CD4-positive, alpha-beta T cell treated with Interleukin-2 at 100 ng/mL for 4 hours (primary cell): ENCODE measurements at places on chromosomes 7 and 10.

GRCh38 chr7:46537191-46537905 is 616.3 kb upstream of the IGFBP3 start:
- no peak for DNase-seq

DNA sequence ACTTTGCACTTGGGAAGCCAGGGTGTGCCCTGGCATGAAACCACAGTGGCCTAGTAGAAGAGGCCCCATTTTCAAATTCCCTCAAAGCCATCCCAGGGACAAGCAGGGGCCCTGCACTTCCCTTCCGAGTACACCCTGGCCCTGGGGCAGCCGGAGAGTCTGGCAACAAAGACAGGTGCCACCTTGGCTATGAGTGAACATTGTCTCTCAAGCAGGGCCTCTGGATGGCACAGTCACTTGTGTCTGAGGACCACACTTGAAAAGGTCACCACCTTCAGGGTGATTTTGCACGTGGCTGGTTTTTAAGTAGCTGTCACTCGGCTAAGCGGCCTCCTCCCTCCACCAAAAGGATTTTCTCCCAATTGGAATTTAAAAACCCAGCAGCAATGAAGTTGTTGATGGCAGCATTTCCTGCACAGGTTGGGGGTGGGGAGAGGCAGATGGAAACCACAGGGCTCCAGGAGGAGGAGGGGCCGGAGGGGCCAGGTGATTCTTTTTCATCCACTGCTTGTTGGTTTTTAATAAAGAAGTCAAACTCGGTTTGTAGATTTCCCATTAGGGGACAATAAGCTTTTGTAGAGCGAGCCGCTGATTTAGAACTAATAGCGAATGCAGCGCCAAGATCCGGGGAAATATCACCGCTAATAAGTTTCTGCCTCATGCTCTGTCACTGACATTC is 33.9 kb downstream of the C10orf105 start:
- no peak for DNase-seq

DNA sequence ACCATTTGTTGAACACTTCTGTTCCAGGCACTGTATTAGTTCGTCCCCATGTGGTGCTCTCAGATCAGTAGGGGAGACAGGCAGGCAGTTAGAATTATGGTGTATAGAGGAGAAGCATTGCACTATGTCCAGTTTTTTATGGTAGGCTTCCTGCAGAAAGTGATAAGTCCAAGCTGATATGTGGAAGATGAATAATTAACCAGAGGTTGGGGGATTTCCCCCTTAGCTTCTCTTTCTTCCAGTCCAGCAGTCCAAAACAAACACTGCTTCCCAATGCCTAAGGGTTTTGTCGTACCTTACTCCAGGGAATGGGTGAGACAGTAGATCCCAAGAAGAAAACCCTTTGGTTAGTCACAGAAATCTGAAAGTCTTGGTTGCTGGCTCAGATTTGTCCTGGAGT is 19.2 kb downstream of the HIF1AN start:
- DNase-seq = no peak

DNA sequence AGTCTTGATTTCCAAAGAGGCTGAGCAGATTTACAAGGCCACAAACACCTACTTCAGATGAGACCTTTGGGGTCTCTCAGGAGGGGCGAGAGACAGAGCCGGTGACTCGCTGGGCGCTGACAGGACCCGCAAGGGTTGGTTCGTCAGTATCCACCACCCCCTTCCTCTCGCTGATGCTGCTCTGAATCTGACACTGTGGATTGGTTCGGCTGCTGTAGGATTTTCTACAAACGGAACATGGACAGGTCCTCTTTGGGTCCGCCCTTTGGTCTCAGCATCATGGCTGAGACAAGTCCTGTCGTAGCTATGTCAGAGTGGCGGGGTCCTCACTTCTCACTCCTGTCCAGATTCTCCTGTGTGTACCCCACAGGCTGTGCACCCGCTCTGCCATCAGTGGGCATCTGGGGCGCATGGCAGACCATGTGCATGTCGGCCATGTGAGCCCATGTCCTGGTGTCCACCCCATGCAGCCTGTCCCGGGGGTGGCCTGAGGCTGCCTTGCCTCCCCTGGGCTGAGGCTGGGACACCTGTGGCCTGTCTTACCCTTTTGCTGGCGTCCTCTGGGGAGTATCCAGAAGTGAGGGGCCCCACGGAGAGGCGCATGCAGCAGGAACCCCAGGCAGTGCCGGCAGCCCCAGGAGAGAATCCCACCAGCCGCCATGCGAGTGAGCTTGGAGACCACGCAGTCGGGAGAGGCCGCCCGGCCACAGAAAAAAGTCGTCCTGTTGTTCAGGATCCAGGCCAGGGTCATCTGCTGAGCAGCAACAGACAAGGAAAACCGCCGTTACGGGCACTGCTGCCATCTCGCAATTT is 21.6 kb upstream of the FAM20C start:
- no peak for DNase-seq

GRCh38 chr7:13988065-13988464 is 1.4 kb downstream of the ETV1 start:
- DNase-seq = no peak
